ENCODE measurements at places on chromosomes 16 and 17.

- DNase-seq: no peak
Measured at GRCh38 chr17:43069368-43069898, 44.4 kb downstream of the RND2 start.

DNA sequence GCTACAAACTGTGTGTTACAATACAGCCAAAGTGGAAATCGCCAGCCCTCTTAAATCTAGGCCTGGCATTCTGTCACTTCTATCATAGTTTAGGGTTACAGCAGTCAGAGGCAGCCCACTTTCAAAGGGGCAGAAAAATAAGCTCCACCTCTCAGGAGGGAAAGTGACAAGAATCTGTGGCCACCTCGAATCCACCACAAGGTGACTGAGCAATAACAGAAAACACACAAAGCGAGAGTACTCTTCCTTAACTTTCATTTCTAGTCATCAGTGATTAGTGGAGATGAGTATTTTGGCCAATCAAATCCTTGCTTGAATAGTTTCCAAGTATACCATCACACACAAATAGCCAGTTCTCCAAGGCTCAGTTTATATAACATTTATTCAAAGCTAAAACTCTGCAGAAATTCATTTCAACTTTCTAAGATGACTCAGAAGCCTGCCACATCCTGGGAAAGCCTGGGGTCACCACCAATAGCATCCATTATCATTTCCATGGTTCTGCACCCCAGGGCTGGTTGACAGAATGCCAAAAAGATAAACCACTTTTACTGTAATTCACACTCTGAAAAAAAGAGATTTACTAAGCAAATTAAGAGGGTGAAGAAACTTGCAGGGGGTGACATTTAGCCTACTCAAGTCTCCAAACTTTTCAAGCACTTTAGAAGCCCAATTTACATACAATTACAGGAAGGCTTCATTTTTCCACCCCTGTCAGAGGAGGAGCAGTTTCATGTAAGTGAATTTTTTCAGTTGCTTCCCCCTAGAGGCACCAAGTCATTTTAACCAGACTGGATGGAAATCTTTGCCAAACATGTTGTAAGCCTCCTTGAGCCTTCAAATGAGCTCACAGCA is 66.8 kb downstream of the SALL1 start:
- no peak for DNase-seq

DNA sequence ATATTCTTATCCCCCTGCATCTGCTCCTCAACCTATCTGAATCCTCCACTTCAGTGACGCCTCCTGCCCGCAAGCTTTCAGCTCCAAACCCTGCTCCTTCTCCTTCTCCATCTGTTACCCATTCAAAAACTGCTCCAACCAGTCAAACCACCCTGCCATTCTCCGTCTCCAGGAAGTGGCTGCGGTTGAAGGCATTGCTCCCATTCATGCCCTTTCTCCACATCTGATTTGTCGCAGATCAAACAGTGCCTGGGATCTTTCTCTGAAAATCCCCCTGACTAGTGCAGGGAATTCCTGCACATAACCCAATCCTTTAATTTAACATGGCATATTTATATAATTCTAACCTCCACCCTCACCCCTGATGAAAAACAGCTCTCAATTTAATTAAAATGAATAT is 56.3 kb downstream of the SLFN5 start:
- no peak for DNase-seq

- no peak for DNase-seq
Measured at GRCh38 chr17:36152639-36153120, 23.8 kb downstream of the TBC1D3B start.

GRCh38 chr16:3468501-3468900 is 25.0 kb downstream of the NAA60 start:
- DNase-seq: no peak

GRCh38 chr17:31580706-31581490 is 189.4 kb downstream of the RAB11FIP4 start:
- no peak for DNase-seq

DNA sequence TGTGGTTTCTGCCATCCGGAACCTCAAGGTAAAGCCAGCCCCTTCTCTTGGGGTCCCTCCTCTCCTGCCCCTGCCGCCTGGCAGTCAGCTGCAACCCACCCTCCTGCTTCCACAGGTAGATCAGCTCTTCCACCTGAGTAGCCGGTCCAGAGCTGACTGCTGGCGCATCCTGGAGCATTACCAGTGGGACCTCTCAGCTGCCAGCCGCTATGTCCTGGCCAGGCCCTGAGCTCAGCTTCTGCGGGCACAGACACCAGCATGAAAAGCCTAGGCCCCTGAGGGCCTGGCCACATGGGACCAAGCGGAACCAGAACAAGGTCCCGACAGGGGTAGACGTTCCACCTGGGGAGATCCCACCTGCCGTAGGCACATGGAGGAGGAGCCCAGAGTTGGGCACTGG is 5.5 kb downstream of the PLSCR3 start:
- no peak for DNase-seq

Data from NCI-H1105 treated with DMSO at 0.1 percent for 48 hours (cell line).